LNCaP clone FGC (cell line): ENCODE measurements at places on chromosomes 4 and X.
A peak's percentile ranks its signal among the peaks of the same experiment; 100 is the strongest.

GRCh38 chr4:94621491-94622080, 136.2 kb upstream of the BMPR1B start:
- no peak for DNase-seq

DNA sequence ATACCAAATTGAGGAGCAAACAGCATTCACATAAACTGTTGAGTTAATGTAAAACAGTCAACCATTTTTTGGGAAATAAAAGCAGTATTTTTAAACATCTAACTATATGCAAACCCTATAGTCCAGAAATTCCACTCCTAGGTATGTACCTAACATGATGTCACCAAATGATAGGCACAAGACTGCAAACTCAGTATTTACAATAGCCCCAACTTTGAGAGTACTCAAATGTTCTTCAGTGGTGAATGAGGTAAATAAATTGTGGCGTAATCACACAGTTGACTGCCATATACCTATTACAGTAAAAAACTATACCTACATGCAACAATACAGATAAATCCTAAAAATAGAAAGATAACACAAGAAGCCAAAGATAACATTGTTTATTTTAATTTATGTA, 1243.8 kb upstream of the ADGRL3 start:
- DNase-seq, result no peak

DNA sequence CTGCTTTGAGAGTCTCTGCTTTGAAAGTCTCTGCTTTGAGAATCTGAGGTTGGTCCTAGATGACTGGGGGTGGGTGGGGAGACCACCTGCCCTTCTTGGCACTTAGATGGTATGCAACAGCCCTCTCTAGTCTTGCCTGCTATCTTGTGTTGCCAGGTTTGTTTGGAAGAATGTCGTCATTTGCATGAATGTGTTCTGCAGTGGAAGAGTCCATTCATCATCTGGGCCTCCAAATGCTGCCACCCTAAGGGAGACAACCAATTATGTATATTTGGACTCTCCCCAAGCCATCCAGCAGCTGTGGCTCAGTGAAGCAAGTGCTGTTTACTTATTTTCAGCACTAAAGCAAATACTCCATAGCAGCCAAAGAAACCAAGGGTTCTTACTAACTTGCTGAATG, 44.6 kb upstream of the TRPC5OS start:
- DNase-seq, result no peak

DNA sequence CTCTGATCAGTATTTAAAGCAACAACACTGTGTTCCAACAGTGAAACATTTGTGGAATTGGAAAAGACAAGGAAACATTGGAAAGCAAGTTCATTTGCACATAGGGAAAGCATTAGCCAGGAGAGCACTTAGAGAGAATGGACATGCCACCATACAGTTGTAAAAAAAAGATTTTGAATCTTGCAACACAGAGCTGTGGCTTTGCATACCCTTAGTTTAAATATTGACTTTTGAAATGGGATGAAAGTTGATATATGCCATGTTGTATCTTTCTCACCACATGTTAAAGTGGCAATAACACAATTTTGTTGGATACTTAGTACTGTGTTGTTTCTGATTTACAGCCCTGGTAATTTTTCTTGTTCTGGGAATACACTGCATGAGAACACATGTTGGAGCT, 208.1 kb downstream of the BMPR1B start:
- DNase-seq, result no peak

DNA sequence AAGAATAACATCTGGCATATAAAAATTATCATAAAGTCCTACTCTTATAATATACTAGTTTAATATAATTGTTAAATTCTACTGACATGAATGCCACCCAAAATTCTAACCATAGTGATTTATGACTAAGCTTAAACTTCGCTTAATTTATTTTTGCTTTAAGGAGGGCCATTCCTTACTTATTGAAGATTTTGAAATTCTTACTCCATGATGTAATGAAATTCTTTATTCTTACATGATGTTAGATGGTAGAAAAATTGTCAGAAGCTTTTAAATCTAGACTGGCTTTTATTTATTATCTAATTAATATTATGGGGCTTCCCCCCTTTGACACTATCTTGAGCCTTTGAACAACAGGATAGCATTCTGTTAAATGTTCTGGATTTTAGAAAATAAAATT, 19.5 kb upstream of the SUPT20HL2 start:
- no peak for DNase-seq

DNA sequence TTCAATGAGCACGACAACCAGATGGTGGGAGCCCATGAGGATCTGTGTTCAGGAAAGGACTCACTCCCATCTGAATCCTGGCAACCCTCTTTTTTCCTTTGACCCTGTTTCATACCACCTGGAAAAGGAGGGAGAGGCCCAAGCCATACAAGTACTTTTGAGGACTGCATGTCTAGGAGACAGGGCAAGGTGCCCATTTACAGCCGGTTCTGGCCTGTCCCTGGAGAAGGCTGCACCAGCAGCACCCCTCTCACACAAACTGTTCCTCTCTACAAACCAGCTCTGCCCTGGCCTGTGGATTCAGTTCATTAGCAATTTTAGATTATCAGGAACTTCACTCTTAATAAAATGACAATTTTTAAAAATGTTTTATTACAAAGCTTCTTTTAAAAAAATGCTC, 57.5 kb downstream of the HADH start:
- DNase-seq, result no peak

DNA sequence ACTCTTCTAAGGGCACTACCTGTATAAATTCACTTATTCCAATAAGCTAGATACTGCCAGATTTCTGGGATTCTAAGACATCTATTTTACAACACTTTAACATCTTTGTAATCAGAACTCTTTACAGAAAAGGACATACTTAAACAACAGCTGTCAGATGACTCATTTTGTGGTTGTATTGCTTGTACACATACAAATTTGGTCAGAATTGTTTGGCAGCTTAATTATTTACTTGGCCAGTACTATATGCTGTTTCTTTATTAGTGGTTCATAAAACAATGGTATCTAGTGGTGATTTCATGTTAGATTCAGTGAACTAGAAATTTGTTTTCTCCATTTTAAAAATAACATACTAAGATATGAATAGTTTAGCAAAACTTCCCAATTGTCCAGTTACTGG, 27.2 kb downstream of the PALLD start:
- DNase-seq, result peak; percentile 72

GRCh38 chrX:69319376-69319775, 154.1 kb upstream of the PJA1 start:
- no peak for DNase-seq
